ENCODE measurements at places on chromosomes 4 and X. TPM values are rescaled to one million over a fixed set of nuclear protein-coding genes. Genes with fewer than 3 reads are reported as not detected.

RNF150 gene
- total RNA-seq, result 0.14 TPM

SPIN4 gene
- 13.6 TPM for total RNA-seq

DMRTC1B gene
- total RNA-seq, result not detected

ABLIM2 gene
- not detected for total RNA-seq

PNMA3 gene
- not detected for total RNA-seq

ODAPH gene
- not detected for total RNA-seq

TLR2 gene
- 7.8 TPM for total RNA-seq

ETDB gene
- not detected for total RNA-seq

PWWP3B gene
- total RNA-seq, result 0.07 TPM

POU3F4 gene
- total RNA-seq, result not detected

IL2 gene
- total RNA-seq, result not detected

HPGDS gene
- total RNA-seq, result not detected

TMPRSS11A gene
- total RNA-seq, result not detected

RPGR gene
- 8.5 TPM for total RNA-seq

ATOH1 gene
- not detected for total RNA-seq

LINC00632 gene
- not detected for total RNA-seq

POLN gene
- total RNA-seq, result 1.2 TPM

HAND2 gene
- not detected for total RNA-seq

MGARP gene
- total RNA-seq, result 0.26 TPM

ASMT gene
- total RNA-seq, result not detected

CLNK gene
- not detected for total RNA-seq

ARR3 gene
- not detected for total RNA-seq

SERTM2 gene
- total RNA-seq, result 1.1 TPM

NDUFC1 gene
- total RNA-seq, result 60.9 TPM

SATL1 gene
- total RNA-seq, result 0.19 TPM

SSX3 gene
- total RNA-seq, result not detected

HTRA3 gene
- total RNA-seq, result 0.66 TPM

PRKG2 gene
- 3.2 TPM for total RNA-seq

PARM1 gene
- total RNA-seq, result 1.7 TPM

RFC1 gene
- 63.4 TPM for total RNA-seq

PROM1 gene
- total RNA-seq, result 196 TPM

DAPP1 gene
- total RNA-seq, result not detected

UGT2A3 gene
- 2.5 TPM for total RNA-seq

CCDC158 gene
- total RNA-seq, result 0.56 TPM

RTL9 gene
- 0.26 TPM for total RNA-seq

ARL9 gene
- 0.26 TPM for total RNA-seq

SCARB2 gene
- total RNA-seq, result 148 TPM

NSUN7 gene
- 19.6 TPM for total RNA-seq

PLCXD1 gene
- 53.9 TPM for total RNA-seq
